Stimulated activated CD8-positive, alpha-beta memory T cell treated with anti-CD3 and anti-CD28 coated beads, Interleukin-4, amount 100 ng/mL, for 4 hours (primary cell): ENCODE measurements at places on chromosomes 4 and X.

DNA sequence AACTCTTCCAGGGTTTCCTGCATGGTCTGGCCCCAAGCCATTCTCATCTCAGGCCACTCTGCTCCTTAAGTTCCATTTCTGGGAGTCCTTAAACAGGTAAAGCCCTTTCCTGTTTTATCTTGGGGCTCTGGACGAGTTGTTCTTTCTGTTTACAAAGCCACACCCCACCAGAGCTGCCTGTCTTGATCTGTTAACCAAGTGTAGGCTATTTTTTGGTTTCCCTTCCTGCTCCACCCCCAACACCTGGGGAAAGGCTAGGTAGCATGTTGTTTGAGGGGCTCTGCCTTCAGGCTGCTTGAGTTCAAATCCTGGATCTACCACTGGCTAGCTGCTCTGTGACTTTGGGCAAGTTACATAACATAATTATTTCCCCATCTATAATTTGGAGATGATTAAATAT is 40.0 kb downstream of the ERVMER34-1 start:
- DNase-seq, result no peak

GRCh38 chr4:176774852-176775251 is 17.9 kb downstream of the VEGFC start:
- no peak for DNase-seq

- no peak for DNase-seq
Observed at GRCh38 chr4:7062816-7063215, 5.0 kb downstream of the GRPEL1 start.

DNA sequence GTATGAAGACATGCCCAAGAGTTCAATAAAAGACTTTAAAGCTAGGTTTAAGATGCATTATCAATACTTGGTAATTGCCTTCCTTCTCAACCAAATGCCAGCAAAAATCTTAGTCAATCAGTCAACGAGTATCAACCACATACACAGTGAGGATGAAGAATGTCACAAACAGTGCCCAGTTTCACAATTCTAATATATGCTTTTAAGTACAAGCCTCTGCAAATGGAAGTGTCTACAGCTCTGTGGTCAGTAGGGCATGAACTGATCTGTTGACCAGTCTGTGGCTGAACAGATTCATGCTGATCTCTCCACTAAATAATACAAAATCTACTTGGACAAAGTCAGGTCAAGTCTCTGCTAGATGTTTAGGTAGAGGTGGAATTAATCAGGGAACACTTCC is 27.9 kb downstream of the PPARGC1A start:
- no peak for DNase-seq

- DNase-seq, result no peak
Observed at GRCh38 chr4:78667764-78668163, 108.4 kb upstream of the BMP2K start.

- no peak for DNase-seq
Observed at GRCh38 chr4:7873881-7874280, 65.8 kb downstream of the AFAP1 start.

DNA sequence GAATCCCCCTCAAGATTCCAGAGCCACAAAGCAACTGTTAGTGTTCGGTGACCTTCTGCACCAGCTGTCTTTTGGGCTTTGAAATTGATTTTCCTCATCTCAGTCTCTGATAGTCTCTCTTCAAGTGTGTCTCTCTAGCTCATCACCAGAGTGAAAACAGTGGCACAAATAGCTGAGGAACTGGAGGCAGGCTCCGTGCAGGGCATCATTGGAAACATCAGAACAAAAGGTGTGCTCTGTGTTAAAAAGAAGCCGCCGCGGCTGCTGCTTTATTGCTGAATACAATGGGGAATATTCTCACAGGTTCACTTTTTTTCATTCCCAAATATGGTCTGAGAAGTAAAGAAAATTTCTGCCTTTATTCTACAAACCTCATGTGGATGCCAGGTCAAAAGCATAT is 297.5 kb downstream of the DCTD start:
- no peak for DNase-seq

DNA sequence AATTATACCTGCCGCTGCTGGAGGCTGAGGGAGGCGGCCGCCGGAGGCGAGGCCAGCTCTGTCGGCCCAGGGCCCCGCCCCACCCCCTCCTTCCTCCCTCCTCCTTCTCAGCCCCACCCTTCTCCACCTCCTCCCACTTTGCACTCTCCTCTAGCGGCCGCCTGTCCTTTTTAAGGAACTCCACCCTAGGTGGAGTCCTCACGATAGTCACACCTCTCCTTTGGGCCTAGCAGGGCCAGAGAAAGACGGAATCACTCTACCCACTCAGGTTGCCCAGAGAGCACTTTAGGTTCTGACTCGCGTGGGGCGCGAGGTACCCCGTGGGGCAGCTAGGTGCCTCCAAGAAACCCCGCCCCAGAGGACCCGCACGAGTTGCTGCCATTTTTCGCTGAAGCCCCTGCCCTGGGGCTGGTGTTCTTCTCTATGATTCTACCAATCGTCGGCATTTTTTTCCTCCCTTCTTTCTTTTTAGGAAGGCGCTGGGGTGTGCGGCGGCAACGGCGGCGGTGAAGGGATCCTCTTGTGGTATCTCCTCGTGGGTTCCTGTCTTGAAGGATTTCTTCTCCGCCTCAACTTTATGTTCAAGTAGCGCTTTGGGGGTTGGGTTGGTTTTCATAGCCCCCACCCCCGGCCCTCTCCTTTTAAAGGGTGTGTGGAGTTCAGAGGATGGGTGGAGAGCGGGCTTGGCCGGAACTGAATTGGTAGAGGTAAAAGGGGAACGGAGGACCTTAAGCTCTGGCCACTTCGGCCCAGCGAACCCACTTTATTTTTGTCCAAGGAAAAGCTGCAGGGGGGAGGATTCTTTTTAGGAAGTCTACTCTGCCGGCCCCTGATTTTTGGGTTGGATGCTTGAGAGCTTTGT is at the start of gene KLF8:
Gene KLF8, plus strand, starts transcription at position 136 of the 862 bp plus-strand sequence. CDS start 979 bp downstream, outside the sequence.
- DNase-seq, result no peak

GRCh38 chr4:169079942-169080827 is 70.1 kb upstream of the CBR4 start:
- DNase-seq, result peak; percentile 0

DNA sequence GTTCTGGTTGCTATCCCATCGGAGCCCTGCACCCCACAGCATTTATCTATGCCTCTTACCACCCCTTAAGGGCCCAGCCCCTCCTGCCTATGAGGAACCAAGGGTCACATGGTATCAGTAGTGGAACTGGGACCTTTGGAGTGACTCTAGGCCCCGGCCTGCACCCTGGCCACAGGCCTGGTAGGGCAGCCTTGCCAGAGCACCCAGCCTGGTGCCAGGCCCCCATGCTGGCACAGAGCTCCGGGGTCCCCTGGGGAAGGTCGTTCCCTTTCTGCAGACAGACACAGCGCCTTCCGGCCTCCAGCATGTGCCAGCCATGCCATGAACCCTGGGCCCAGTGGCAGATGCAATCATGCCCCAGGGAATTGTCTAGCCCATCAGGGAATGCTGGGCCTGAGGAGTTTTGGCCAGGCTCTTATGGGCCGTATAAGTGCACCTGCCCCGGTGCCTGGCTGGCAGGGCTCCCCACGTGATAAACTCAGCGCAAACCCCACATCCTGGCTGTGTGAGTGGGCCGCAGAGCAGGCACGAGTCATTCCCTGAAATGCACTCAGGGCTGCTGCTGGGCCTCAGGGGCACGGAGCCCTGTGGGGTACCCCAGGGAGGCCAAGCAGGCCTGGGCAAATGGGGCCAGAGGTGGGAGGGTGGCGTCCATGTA is 19.8 kb upstream of the ADD1 start:
- no peak for DNase-seq

DNA sequence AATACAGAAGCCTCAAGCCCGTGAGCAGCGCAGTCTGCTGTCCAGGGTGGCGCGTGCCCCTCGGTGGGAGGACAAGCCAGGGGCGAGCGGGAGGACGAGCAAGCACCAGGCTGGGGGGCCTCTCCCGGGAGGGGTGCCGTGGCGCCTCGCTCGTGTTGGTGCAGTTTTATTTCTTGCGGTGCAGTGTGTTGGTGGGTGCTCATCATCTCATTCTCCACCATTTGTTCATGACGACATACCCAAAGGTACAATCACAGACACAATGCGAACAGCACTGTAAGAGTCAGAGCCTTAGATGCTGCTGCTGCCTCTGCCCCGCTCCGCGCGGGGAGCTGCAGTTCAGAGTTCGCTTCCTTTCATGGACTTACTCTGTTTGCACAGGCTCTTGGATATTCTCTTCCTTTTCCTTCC is 30.3 kb downstream of the RGS12 start:
- no peak for DNase-seq

GRCh38 chrX:13816643-13817627 is at the start of gene GPM6B:
Gene GPM6B (minus strand): TSS chrX:13817093. CDS start chrX:13816904, 189 bp downstream.
- no peak for DNase-seq

- DNase-seq, result no peak
Observed at GRCh38 chr4:38162240-38162784, 202.1 kb downstream of the PTTG2 start.
